RWPE2 (cell line): ENCODE measurements at places on chromosomes 4 and X.

DNA sequence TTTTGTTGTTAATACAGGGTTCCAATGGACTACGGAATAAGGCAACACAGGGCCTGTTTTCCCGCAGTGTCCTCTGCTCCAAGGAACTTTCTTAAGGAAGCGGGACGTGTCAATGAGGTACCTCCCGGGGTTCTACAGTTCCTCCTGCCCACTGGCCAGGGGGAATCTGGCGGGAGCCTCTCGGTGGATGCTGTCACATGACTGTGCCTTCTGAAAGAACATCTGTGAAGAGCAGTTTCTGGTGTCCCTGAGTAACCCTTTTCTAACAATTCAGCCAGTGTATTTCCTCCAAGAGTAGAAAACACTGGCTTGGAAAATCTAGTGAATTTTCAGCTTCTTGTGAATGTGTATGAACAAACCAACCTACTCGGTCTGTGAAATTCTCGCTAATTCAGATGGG lies 32.7 kb downstream of the MFAP3L start:
- no peak for DNase-seq

DNA sequence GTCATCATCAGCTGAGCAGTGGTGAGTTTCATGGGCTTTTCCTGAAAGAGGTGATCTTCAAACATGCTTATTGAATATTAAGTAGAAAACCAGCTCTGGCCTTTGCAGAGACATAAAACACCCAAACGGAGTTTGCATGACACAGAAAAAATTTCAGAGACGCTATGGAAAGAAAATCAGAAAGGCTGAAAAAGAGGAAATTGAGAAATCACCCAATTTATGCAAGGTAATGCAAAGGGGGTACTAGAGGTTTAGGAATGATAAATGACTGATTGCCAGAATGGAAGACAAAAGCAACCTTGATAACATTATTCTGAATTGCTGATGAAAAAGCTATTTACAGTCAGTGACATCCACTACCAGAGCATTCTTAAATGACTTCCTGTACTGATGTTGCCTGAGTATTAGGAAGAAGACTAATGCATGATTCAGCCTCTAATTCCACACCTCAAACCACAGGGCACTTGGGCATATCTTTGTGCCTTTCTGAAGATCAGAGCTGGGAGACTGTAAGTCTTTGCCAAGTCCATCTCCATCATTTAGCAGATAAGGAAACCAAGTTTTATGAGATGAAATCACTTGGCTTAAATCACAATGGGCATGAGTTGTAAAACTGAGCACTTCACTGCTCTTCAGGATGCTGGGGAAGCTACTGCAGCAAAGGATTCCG lies 565.7 kb downstream of the PPARGC1A start:
- no peak for DNase-seq

DNA sequence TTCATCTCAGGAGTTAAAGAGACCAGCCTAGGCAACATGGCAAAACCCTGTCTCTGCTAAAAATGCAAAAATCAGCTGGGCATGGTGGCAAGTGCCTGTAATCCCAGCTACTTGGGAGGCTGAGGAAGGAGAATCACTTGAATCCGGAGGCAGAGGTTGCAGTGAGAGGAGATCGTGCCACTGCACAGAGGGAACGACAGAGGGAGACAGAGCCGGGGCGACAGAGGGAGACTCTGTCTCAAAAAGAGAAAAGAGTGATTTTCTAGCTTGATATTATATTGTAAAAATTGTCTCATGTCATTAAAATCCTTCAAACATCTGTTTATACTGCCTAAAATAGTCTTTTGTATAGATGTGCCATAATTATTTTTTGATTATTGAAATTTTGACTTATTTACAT lies 225.4 kb upstream of the AGA start:
- no peak for DNase-seq

DNA sequence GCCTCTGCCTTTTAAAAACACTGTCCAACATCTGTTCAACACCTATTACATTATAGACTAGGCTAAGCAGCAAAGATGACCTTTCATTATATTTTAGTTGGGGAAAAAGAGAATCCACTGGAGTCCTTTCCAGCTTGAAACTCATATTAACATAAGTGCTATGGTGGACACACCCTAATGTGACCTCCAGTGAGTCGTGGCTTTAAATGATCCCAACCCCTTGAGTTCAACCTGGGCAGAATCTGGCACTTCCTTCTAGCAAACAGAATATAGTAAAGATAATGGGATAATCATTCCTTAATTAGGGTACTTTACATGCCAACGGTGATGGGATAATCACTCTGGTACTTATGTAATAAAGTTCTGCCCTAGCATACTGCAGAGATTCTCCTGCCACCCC lies 162.6 kb downstream of the MAB21L2 start:
- no peak for DNase-seq

DNA sequence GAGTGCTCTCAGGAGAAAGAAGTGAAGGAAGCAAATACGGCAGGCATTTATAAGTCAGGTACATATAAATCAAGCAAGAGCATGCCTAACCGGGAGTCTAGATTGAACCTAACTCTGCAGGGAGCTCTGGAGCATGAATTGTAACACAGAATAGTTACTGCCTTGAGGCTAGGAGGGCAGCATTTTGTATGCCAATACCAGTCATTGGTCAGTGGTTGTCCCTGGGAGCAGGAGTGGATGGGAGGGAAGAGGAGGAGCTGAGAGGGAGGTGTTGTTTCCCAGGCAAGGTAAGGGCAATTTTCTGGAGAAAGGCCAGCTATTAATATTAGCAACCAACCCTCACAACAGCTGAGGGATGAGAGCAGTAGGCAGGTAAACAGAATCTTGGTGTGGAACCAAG lies 224.7 kb upstream of the DCAF8L1 start:
- DNase-seq, result no peak

- DNase-seq, result no peak
Measured at GRCh38 chr4:40940317-40940741, 190.6 kb downstream of the NSUN7 start.

DNA sequence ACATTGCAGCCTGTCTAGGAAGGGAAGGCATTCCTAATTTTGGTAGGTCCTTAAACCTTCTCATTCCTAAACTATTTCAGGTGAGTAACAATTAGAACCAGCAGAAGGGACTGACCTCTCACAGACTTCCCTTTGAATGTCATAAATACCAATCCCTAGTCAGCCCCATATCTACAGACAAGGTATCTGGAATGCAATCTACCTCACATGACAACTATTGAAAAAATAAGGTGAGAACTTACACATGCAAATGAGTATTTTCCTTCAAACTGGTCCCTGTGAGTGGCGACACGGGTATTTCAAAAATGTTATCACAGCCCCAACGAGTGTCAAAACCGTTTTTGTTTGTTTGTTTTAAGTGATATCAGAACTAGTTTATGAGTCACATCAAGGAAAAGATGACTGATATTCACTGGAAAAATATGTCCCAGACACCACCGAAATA lies 102.4 kb upstream of the VCX2 start:
- no peak for DNase-seq

GRCh38 chr4:56128213-56128612 lies 179.5 kb downstream of the CEP135 start:
- no peak for DNase-seq

DNA sequence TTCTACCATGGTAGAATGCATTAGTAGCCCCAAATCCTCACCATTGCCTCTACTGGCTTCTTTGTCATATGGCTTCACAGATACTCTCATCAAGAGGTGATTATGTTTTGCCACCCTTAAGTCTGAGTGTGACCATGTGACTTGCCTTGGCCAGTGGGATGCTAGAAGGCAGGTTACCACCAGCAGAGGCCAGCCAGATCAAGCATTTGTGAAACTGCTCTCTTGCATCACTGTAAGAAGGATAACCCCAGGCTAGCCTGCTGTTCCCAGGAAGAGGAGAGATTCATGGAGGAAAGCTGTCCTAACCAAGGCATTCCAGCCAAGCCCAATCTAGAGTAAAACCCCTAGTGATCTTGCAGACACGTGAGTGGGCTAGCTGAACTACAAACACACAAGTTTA lies 46.8 kb downstream of the USP46 start:
- no peak for DNase-seq

GRCh38 chr4:188714501-188714900 lies 575.3 kb downstream of the TRIML1 start:
- no peak for DNase-seq

GRCh38 chr4:2795893-2796848 lies 3.3 kb downstream of the SH3BP2 start:
- peak; percentile 91 for DNase-seq

- DNase-seq, result no peak
Measured at GRCh38 chr4:20050768-20051167, 200.9 kb upstream of the SLIT2 start.

DNA sequence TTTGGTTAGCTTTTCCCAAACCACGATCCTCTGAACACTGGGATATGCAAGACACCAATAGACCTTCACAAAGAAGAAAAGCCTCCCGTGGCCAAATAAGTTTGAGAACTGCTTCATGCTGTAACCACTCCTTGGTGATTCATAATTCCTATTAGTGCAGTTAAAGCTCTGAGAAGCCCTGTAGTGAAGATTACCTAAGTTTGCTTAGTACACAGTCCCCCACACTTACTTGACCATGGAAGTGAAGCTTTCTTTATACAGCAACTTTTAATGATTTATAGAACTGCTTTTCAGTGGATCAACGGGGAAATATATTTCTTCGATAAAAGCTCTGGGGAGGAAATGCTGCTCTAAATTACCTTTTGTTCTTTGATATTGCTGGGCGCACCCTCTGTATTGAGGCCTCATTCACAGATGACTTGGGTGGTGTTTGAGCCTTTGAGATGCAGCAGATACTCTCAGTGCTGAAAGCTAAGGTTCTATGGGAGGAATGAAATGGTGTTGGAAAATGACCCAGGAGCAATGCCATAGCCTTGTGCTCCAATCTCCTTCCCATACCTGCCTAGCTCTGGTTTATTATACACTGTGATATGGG lies 67.4 kb downstream of the CBLL2 start:
- no peak for DNase-seq

DNA sequence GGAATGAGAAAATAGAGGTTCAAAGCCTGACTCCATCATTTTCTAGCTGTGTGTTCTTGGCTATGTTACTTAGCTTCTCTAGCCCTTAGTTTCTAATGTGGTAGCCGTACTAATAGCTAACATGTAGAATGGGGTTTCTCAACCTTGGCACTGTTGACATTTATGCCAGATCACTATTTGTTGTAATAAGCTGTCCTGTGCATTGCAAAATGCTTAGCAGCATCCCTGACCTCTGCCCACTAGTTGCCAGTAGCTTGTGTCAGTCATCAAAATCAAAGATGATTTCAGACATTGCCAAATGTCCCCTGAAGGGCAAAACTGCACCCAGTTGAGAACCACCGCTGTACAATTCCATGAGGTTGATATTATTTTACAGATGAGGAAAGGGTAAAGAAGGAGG lies 18.3 kb upstream of the ADAMTS3 start:
- no peak for DNase-seq

DNA sequence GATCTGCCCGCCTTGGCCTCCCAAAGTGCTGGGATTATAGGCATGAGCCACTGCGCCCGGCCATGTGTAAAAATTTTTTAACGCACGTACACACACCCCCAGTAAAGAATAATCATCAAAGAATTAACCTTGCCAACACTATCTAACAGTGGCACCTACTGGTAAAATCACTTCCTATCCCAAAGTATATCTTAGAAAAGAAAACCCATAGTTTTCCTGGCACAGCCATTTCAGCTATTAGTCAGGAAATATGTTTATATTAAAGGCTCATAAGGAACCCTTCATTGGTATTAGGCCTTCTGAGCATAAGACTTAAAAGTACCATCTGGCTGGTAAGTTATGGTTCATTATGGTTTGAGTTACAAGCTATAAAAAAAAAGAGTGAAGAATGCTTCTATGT lies 14.1 kb downstream of the S100G start:
- no peak for DNase-seq

- DNase-seq, result no peak
Measured at GRCh38 chr4:182645511-182645910, 271.7 kb downstream of the DCTD start.
